ENCODE measurements at places on chromosomes 3 and 15.

- DNase-seq, result no peak
Observed at GRCh38 chr3:42714171-42714852, 11.7 kb upstream of the HHATL start.

DNA sequence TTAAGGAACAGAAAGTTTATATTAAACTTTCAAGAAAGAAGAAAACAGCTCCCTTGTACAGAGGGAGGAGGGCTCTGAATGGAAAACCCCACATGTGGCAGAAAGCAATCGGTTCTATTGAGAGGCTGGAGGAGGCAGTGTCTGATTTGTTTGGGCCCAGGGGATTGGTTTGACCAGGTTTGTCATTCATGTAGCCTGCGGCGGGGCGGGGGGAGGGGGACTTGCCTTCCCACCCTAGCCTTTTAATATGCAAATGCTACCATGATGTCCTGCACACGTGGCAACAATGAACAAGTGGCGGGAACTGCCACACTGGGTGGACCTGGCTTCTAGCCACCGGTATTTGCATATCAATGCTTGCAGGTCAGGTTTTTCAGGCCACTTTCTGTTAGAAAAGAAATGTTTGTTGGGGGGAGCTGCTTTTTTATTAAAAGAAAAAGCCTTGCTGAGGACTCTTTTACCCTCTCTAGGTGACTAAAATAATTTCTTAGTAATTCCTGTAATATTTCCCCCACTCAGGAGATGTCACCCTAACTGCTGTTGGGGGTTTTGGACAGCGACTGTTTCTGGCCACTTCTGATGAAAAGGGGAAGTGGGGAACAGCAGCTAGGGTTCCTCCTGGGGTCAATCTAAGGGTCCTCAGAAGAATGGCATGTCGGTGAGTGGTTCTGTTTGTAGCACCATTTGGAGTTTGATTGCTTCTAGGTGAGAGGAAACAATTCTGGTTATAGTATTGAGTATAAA, 691.2 kb downstream of the TBL1XR1 start:
- no peak for DNase-seq

DNA sequence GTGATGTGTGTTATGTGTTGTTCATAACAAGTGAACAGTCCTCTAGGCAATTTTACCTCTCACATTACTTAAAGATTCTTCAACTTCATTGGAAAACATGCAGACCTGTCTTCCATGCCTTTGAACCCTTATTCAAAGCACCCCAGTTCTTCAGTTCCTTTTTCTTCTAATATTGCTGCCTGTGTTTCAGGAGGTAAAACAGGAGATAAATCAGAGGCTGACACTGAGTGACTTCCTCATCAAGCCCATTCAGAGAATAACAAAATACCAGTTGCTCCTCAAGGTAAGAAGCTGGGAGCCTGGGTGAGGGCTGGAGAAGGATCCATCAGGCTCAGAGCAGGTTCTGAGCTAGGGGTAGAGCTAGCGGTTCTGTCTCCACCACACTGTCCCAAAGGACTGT, 71.1 kb upstream of the UMPS start:
- DNase-seq, result no peak

GRCh38 chr15:73239564-73240215, 129.1 kb downstream of the HCN4 start:
- no peak for DNase-seq

- DNase-seq, result no peak
Observed at GRCh38 chr3:130904491-130904890, 10.6 kb downstream of the ATP2C1 start.

DNA sequence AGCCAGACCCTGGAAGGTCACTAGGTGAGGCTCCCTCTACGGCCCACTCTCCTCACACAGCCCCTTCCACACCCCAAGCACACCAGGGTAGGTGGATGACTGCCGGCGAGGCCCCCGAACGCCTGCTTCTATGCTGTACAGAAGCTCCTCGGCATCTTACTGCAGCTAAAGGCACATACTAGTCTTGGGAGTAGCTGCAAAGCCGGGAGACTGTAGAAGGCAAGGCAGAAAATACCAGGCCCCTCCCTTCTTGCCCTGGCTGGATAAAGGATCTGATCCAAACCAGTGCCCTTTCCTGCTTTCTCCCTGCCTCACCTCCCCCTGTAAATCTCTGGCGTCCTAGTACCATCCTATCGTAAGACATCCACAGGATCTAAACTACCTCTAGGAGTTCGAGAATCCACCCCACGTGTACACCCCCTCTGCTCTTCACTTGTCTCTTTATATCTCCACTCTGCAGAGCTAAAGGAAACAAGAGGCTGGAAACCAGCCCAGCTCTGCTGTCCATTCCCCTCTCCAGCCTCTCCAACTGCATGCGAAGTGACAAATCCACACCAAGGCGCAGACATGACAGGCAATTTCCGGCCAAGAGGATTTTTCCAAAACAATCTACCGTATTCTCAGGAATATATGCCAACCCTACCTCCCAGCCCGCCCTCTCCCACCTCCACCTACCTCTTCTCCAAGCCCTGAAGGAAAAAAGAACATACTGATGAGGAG, 11.8 kb downstream of the TNK2 start:
- DNase-seq, result peak; percentile 87

DNA sequence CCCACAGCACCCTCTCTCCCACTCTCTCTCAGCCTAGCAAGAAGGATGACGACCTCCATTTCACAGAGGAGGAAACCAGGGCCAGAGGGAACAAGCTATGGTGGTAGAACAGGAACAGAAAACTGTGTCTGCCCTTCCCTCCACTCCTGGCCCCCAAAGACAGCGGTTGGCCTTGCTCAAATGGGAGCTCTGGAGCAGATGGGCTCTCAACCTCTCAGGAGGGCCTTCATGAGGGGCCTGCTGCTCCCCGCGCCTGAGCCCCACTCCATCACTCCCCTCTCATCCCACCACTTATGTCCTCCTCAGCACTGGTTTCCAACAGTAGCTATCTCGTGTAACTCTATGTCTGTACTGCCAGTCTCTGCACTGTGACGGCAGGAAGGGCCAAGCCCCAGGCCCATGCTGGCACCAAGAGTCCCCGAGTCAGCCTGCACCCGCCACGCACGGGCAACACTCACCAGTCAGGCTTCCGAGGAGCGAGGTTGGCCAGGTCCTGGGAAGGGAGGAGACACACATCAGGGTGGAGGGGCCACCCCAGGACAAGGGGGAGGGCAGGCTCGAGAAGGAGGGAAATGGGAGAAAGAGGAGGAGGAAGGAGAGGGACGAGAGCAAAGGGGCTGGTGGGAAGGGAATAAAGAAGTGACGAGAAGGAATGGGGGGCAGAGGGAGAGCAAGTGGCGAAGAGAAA, 45.5 kb downstream of the PTH1R start:
- no peak for DNase-seq

GRCh38 chr3:154307363-154307762, 16.9 kb downstream of the DHX36 start:
- no peak for DNase-seq

- peak; percentile 54 for DNase-seq
Observed at GRCh38 chr3:24264748-24265158, 229.9 kb downstream of the THRB start.

DNA sequence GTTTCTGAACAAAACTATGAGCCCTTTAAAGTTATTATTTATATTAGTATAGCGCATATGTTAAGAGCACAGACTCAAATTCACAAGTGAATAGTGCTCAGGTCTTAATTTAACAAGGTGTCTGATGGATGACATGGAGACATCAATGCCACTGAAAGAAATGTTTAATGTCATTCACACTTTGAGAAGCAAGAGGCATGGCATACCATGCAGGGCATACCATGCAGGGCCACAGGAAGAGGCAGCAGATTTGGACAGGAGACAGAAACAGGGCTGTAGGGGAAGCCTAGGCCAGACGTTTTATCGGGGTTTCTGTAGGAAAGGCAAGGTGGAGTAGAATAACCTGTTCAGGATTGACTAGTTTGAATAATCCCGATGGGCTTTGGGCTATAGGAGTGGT, 150.2 kb upstream of the KCNH8 start:
- no peak for DNase-seq

DNA sequence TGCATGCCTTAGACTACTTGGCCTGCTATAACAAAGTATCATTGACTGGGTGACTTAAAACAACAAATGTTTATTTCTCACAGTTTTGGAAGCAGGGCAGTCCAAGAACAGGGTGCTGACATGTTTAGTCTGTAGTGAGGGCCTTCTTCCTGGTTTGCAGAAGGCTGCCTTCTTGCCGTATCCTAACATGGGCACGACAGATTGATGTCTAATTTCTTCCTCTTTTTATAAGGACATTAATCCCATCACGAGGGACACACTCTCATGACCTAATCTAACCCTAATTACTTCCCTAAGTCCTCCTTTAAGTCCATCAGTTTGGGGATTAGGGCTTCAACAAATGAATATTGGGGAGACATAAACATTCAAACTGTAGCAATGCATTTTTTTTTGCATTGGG, 10.9 kb upstream of the GOLGA8B start:
- DNase-seq, result no peak

- DNase-seq, result no peak
Observed at GRCh38 chr3:69304396-69304795, 81.5 kb downstream of the FRMD4B start.

GRCh38 chr3:67083277-67083676, 85.2 kb downstream of the KBTBD8 start:
- peak; percentile 39 for DNase-seq

- peak; percentile 69 for DNase-seq
Observed at GRCh38 chr15:37253877-37254276, 153.5 kb upstream of the MEIS2 start.

DNA sequence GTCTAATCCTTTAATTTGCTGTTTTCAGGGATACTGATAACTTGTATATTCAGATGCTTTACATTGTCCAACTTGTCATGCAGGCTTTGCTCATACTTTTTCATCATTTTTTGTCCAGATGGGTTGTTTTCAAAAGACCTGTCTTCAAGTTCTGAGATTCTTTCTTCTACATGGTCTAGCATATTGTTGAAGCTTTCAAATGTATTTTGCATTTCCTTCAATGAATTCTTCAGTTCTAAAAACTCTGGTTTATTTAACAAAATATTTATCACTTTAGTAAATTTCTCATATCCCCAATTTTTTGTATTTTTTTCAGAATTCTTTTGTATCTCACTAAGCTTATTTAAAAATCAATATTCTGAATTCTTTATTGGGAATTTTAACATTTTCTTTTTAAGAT, 388.3 kb upstream of the IL12A start:
- no peak for DNase-seq

- peak; percentile 95 for DNase-seq
Observed at GRCh38 chr3:149547954-149548668, 73.6 kb downstream of the TM4SF4 start.

DNA sequence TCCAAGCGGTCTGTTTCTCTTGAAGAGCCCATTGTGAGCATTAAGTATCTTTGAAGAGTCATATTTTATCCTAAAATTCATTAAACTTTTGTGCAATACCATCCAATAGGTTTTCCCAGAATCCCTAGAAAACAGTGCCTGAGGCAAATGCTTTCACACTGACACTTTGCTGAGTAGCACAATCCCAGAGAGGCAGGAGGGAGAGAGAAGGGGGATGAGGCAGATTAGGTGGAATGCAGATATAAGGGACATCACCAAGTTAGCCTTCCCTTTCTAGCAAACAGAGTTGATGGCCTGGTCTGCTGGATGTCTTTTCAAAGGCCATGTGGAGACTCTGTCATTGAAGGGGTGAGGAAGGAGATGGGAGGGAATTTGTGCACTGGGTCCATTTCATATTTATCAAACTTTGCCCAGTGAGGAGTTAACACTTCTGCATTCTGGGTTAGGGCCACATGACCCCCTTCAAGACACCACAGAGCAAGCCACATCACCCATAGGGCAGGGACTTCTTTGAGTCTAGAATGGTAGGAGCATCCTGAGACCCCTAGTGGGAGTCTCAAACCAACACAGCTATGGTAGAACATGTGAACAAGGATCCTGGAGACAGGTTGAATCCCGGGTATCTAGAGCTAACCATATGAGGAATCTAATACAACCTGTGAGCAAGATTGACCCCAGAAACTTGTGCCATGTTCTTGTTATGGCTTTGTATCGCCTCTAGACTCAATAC, 32.0 kb upstream of the SEMA6D start:
- no peak for DNase-seq

DNA sequence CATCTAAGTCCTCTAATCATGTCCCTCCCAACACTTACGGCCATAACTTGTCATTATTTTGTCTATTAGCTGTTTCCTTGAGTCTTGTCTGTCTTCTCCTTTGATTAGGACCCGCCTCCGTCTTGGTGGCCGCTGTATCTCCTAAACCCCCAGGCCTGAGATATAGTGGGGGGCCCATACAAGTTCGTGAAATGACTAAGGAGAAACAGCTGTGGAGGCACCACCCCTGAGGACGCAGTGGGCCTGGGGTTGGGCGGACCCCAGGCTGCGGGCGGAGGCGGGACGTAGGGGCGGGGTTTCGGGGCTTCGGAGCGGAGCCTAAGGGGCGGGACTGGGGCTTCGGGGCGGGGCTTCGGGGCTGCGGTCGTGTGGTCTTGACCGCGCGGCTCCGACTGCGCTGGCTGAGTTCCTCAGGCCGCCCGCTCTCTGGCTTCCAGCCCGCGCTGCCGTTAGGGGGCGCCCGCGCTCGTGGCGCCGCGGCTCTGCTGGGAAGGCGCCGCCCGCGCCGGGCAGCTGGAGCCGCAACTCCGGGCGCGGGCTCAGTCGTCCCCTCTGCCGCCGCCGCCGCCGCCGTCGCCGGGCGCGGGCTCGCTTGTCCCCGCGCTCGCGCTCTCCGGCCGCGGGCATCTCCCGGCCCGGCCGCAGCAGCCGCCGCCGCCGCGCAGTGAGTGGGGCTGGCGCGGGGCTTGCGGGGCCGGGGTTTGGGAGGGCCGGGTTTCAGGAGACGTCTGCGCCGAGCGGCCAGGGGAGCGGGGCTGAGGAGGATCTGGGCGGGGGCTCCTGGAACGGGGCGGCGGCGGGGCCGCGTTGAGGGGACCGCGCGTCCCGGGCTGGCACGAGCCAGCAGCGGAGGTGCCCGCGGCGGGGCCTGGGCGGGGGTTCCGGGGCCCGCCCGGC, at the start of gene KCTD6:
Gene KCTD6, plus strand, starts transcription at position 591 of the 897 bp plus-strand sequence. CDS start 6,660 bp downstream, outside the sequence.
- peak; percentile 90 for DNase-seq

GRCh38 chr3:150232992-150233451, 175.1 kb upstream of the TSC22D2 start:
- DNase-seq, result peak; percentile 90

DNA sequence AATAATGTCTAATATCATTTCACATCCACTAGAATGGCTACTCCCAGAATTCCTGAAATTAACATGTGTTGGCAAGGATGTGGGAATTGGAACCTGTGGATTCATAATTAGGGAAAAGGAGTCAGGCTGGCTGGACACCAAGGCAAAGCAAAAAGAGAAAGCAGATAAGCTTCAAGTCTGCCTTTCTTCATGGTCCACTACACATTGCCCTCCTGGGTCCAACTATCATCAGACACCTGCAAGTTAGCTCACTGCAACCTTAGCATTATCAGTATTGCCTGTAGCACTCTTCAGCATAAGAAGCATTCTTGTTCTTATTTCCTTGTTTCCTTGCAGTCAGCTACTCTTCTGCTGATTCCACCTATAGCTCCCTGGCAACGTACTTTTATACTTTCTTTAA, 124.3 kb downstream of the ZNF280D start:
- DNase-seq, result no peak

DNA sequence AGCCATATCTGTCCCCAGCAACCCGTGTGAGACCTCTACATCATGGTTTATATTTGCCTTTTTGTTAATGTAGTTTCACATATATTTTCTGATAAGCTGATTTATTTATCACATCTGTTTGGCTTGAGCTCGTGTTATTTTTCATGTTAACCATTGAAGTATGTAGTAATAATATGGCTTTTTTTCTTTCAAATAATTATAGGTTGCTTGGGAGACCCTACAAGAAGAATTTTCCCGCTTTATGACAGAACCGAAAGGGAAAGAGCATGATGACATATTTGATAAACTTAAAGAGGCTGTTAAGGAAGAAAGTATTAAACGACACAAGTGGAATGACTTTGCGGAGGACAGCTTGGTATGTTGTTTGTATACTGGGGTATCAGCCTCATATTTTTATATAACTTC, 63.9 kb downstream of the OPA1 start:
- no peak for DNase-seq

- DNase-seq, result no peak
Observed at GRCh38 chr3:131282379-131282778, 99.2 kb upstream of the NUDT16 start.
